ENCODE measurements at places on chromosomes 16 and 17.

GRCh38 chr17:41163828-41164227 lies 3.3 kb upstream of the KRTAP4-4 start:
- DNase-seq, result no peak

DNA sequence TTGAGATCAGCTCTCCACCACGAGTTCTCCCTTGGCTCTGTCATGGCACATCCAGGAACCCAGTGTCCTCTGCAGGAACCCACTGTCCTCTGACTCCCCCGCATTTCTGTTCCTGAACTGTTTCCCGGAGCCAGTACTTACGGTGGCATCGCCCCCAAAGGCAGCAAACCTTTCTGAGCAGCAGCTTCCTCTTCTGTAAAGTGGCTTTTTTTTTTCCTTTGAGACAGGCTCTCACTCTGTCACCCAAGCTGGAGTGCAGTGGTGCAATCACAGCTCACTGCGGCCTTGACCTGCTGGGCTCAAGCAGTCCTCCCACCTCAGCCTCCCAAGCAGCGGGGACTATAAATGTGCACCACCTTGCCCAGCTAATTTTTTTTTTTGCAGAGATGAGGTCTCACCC lies 32.2 kb downstream of the NAGPA start:
- DNase-seq, result no peak

- no peak for DNase-seq
Measured at GRCh38 chr17:57603978-57604377, 141.1 kb downstream of the CCDC182 start.

DNA sequence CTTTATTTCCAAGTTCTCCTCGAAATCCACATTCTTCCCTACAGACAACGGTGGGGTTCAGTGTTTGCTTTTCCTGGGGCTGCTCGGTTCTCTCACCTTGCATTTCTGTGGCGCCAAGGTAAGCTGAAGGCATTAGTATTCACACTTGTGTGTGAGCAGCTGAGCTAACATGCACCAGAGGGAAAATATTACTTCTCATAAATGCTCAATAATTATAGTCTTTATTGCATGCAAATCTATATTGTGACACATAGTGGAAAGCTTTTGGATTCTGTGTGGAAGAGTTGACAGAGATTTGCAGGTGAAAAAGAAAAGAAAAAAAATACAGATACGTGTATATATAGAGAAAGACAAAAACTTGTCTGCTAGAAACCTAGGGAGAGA lies 411.8 kb downstream of the MAF start:
- no peak for DNase-seq

GRCh38 chr17:44967026-44967906 lies 837 bp downstream of the C1QL1 start:
- DNase-seq, result no peak

GRCh38 chr17:7886227-7887037 lies 2.2 kb upstream of the CHD3 start:
- no peak for DNase-seq

DNA sequence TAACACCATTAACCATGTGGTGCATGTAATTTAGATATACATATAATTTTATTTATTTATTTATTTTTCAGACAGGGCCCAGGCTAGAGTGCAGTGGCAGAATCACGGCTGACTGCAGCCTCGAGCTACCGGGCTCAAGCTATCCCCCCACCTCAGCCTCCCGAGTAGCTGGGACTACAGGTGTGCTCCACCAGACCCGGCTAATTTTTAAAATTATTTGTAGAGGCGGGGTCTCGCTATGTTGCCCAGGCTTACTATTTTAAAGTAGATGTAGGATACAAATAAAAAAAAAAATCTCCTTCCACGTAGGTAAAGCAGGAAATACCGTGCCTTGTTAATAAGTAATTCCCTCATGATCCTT lies 446 bp upstream of the COQ7 start:
- no peak for DNase-seq

GRCh38 chr16:22300427-22301071 lies 3.3 kb downstream of the POLR3E start:
- DNase-seq, result no peak

DNA sequence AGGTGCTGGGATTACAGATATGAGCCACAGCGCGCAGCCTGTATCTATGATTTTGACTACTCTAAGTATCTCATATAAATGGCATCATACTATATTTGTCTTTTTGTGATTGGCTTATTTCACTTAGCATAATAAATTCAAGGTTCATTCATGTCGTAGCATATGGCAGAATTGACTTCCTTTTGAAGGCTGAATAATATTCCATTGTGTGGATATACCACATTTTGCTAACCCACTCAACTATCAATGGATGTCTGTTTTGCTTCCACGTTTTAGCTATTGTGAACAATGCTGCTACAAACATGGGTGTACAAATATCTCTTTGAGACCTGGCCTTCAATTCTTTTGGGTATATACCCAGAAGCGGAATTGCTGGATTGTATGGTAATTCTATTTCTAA lies 10.1 kb downstream of the PLXDC1 start:
- DNase-seq, result no peak

- DNase-seq, result no peak
Measured at GRCh38 chr17:22704674-22705073, 1012.4 kb downstream of the KCNJ18 start.

DNA sequence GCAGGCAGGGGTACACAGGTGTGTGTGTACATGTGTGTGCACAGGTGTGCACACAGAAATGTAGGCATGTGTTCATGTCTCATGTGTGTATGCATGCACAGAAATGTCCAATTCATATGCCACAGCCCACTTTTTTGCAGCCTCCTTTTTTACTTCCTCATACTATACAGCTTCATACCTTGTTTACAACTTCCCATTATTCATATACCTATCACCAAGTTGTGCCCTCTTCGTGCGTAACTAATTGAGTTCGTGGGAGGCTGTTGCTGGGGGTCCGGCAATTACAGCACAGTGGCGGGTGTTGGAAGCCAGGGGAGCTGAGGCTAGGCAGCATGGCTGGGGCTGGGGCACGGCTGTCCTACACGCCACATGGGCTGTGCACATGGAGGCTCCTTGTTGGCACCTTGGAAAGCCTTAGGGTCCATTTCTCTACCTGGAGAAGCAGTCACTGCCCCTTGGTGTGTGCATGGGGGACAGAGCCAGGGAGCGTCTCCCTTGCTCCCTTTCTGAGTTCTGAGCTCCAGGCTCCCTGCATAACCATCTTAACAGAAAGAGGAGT lies 266.7 kb downstream of the ENGASE start:
- DNase-seq, result no peak

- no peak for DNase-seq
Measured at GRCh38 chr16:49673442-49673841, 182.5 kb downstream of the ZNF423 start.

DNA sequence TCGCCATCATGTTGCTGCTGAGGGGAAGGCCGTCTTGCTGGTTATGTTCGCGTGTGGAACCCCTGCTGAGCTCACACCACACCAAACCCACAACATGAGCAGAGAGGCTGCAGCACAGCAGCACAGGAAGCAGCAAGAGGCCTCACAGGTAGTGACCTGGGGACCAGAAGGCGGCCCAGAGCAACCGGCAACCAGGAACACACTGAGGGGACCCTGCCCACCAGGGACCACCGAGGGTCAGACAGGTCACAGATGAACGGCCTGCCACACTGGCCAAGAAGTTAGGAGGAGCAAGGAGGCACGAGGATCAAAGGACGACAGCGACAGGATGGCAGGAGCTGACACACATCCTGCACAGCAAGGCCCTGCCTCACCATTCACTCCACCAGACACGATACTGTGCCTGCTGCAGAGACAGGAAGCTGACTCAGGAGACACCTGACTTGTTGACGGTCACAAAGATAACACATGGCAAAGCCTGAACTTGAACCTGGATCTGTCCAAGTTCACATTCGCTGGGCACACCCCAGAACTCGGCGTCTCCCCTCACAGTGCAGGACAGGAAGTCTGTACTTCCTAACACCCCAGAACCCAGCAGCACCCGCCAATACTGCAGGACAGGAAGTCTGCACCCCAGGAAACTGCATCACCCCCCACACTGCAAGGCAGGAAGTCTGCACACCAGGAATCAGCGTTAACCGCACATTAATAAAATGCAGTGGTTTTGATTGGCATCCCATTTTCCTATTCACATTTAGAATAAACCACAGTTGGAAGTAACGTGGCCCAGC lies 98.5 kb downstream of the ZNF778 start:
- DNase-seq, result no peak

DNA sequence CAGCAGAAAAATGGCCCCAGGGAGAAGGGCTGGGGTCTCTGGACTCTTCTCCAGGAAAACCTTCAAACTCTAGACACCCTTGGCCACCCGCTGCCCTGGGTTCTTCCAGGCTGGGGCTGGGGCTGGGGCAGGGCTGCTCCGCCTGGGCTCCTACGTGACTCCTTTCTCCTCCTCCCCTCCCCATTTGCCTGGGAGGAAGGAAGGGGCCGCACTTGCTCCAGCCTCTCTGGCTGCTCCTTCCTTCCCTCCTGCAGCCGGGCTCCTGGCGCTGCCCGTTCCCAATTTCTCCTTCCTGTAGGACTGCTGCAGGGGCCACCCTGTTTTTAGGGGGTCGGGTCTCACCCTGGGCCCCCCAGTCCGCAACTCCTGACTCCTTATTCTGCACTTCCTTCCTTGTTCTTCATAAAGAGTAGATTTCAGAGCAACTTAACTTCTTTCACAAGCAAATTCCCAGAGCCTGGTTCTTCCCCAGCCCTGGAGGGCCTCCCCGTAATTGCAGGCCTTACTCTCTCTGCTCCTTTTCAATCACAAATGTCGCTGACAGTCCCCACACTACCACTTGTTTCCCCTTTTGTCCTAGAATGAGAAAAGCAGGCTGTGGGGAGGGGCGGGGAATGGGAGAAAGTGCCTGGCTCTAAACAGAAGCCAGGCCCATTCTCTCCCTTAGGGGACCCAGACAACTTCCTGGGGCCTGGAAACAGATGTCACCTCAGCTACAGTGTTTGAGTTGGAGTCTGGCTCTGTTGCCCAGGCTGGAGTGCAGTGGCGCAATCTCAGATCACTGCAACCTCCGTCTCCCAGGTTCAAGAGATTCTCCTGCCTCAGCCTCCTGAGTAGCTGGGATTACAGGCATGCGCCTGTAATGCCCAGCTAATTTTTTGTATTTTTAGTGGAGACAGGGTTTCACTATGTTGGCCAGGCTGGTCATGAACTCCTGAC lies 137.8 kb downstream of the ENGASE start:
- DNase-seq, result no peak

GRCh38 chr17:47813077-47813476 lies 8.5 kb downstream of the OSBPL7 start:
- DNase-seq, result no peak

- no peak for DNase-seq
Measured at GRCh38 chr17:35048685-35049379, 14.7 kb downstream of the RFFL start.

DNA sequence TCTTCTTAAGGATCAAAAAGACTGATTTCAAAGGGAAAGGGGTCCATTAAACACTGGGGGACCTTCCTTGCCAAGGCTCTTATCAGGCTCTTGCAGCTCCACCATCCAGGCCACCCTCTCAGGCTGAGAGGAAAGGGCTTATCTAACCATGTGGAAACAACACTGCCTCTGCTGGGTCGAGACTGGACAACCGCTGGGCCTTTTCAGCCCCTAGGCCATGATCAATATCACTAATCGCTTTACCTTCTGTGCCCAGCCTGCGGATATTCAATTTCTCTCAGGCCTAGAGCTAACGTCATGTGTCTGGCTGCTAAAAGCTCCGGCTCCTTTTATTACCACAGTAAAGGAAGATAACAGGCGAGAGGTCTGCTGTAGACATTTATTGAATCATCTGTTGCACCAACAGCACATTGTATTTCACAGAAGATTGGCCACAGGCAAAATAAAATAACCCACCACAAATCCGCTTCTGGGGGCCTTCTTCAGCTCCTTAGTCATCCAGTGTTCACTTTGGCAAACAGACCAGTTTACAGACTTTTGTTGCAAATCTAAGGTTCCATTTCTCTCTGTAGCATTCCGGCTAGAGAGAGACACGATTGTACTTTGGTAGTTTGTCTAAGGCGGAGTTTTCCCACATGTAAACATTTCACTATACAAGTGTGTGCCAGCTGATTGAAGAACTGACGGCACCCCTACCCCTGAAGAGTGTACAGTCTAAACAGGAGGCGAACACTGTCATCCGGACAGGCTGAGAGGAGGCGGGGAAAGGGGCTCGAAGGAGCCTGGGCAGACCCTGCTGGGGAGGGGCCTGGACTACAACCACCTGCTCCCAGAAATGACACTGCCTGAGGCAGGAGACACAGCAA lies 13.9 kb downstream of the CYB561 start:
- DNase-seq, result no peak

GRCh38 chr17:50787106-50787505 lies 19.8 kb upstream of the ANKRD40CL start:
- no peak for DNase-seq

DNA sequence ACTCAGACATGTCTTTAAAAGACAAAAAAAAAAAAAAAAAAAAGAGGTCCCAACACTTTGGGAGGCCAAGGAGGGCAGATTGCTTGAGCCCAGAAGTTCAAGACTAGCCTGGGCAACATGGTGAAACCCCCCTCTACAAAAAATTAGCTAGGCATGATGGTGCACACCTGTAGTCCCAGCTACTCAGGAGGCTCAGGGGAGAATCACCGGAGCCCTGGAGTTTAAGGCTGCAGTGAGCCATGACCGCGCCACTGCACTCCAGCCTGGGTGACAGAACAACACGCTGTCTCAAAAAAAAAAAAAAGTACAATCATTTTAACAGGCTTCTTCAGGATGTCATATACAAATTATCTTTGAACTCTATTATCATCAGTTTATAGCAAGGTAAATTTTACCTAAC lies 22.0 kb downstream of the C16orf87 start:
- no peak for DNase-seq

GRCh38 chr16:11254913-11255736 lies 879 bp downstream of the SOCS1 start:
- DNase-seq, result peak; percentile 25
